HAP-1 (cell line): ENCODE measurements at places on chromosomes 11 and 22.

DNA sequence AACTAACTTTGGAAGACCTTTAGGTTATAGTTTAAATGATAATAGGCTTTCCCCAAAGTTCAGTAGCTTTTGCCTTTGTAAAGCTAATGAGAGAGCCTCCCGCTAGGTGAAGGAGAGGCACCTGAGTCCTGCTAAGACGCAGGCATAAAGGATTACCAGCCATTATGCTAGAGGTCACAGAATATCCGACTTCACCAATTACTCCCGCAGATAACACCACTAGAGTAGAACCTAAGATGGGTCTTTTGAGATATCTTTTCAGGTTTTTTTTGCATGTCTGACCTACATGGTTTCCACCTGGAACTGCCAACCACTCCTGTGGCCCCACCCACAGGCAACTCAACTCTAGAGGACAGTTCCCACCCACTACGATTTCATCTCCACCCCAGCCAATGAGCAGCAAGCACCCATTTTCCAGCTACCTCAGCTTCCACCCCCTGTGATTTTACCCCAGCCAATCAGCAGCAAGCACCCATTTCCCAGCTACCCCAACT, 314.3 kb downstream of the BRD1 start:
- DNase-seq: peak; percentile 51

GRCh38 chr11:2328656-2329354, 27.0 kb downstream of the TSPAN32 start:
- DNase-seq: peak; percentile 43

- DNase-seq: peak; percentile 69
These were observed 873 bp upstream of the SCO2 start for GRCh38 chr22:50526108-50526833.

- no peak for DNase-seq
These were observed 142.4 kb downstream of the APIP start for GRCh38 chr11:34773826-34774225.

DNA sequence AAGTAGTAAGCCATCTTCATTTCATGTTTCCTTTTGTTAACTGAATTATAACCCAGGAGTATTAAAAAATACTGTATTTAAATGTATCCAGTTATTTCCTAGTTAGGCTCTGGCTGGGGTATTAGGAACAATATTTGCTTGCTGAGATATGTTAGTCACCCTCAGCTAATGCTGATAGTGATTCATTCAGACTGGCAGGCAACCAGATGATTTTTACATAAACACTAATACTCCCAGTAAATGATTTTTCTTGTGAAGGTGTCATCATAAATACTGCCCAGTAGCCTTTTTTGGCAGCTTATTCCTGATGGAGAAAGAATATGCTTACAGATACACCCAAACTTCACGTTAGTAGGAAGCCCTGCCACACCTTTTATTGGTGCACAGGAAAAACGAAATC, 8.1 kb downstream of the YWHAH start:
- no peak for DNase-seq

GRCh38 chr11:123558536-123559315, 95.7 kb downstream of the SCN3B start:
- no peak for DNase-seq

DNA sequence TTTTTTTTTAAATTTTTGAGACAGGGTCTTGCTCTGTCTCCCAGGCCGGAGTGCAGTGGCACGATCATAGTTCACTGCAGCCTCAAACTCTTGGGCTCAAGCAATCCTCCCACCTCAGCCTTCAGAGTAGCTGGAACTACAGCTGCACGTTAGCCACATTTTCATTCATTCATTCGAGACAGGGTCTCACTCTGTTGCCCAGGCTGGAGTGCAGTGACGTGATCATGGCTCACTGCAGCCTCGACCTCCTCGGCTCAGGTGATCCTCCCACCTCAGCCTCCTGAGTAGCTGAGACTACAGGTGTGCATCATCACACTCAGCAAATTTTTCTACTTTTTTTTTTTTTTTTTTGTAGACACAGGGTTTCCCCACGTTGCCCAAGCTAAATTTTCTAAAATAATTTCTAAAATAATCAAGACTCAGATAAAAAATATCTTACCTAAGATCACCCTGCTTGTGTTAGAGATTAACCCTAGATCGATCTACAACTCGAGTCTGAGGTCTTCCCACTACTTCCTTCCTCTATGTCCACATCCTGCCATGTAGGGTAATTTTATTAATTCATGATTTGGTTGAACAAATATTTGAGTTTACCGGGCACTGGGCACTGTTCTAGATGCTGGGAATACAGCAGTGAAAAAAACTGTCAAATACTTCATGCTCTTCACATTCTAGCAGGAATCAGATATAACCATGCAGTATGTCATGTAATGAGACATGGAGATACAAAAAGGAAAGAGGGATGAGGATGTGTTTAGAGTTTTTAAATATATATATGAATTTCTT, 15.1 kb downstream of the EIF4G2 start:
- no peak for DNase-seq

DNA sequence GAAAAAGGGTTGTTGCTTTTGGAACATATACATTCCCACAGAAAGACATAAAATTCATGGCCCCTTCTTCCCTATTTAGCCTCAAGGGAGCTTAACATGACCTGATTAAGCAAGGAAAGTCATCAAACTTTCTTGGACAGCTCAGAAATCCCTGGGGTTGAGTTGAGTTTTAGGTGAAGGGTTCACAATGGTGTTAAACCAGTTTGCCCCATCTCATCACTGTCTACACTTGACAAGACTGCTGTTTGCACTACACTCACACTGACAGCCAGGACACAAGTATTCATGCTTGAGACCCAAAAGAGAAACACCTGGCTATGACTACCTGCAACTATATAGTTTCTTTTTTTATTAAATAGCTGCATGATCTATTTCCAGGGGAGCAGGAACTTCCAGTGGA, 209.8 kb upstream of the TMEM45B start:
- DNase-seq: no peak

DNA sequence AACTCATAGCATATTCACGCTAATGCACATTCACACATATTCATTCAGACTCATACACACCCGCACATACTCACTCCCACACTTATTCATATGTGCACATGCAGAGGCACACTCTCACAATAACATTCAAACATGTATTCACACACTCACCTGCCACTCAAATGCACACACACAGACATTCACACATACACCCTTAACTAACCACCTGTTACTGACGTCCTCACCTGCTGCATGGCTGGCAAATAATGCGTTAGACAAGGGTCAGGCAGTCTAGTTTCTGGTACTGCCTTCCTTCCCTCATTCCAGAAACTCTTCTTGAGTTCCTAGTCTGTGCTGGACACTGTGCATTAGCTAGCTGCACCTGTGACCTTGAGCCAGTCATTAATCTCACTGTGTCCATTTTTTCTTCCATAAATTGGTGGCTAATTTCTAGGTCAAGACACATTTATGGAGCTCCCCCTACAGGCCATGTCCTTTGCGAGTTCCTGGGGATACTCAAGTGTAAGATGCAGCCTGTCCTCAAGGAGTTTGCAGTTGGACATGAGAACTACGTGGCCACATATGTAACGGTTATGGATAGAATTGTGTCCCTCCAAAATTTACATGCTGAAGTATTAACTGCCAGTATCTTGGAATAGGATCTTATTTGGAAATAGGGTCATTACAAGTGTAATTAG, 34.5 kb upstream of the SEZ6L start:
- DNase-seq: peak; percentile 25

DNA sequence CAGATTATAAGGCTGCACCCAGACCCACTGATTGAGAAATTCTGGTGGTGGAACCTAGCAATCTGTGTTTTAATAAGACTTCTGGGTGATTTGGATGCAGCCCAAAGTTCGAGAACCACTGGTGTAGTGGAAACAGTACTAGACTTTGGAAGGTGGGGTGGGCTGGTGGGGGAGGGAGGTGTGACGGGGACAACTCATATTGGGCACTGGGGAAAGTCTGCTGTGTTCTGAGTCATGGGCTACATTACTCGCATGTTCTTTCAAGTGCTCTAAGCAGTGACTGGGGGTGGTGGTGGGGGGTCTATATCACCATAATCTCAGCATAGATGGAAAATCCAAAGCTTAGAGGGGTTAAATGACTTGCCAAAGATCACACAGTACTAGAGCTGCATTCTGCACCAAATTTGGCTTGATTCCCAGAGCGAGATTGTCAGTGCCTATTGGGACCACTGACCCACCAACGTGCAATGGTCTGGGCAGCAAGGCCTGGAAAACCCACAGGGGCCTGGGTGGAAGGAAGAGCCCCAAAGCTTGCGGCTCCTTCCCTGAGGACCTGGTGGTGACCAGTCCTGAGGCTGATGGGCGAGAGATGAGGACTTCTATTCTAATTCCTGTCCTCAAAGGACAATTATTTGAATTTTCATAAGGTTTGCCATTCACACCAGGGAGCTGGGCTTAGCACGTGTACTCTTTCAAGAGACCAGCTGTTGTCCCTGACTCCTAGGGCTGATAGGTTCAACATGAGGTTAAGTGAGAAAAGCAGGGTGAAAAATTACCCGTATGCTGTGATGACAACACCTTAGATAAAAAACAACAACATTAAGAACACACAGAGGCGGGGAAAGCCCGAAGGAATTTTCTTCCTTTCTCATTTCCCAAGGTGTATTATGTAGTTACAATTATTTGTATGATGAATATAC, 77.5 kb upstream of the NARS2 start:
- no peak for DNase-seq
